Memory B cell (primary cell): ENCODE measurements at places on chromosomes 12 and 14.

DNA sequence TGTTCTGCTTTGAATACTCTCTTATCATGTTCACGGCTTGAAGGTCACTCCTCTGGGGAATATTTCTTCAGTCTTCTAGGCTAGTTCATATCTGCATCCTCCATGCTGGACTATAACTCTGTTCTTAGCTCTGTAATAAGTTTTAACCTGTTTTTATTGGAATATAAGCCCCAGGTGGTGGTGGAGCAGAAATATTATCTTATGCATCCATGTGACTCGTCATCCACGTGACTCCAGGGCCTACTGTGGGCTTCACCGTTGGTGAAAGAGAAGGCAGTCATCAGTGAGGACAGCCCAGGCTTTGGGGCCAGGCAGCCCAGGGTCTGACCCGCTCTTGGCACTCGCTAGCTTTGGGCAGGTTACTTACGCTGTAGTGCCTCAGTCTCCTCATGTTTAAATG lies 87.1 kb downstream of the ETNK1 start:
- H3K27ac ChIP-seq, result no peak overlapping the region
- no peaks in the 10 kb centered on the region for H3K36me3 ChIP-seq
- H3K4me3 ChIP-seq, result no peak overlapping the region
- H3K27me3 ChIP-seq, result peaks cover 4% of the 10 kb centered on the region
- DNase-seq, result no peak

DNA sequence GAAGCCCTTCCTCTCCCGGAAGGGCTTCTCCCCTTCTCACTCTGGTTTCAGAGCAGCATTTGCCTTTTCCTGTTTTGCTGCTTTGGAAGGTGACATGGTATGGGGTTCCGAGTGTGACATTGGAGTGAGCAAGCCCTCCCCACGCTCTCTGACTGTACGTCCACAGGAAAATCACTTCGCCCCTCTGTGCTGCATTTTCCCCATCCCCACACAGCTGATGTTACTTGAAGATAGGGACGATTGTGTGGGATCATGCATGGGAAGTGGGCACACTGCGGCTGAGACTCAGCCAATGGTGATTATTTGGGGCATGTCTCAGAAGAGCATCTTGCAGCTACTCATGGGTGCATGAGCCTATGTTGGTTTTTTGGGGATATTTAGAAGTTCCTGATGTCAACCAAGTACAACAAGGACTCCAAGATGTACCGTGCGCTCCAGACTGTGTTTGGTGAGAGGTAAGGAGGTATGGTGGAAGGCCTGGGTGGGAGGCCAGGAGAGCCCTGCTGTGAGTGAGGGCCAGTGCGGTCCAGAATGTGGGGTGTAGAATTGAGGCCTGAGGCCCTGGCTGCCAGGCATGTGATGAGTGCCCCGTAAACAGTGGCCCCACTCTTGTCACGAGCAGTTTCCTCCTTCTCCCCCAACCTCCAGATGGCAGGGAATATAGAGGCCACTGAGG lies 15.1 kb downstream of the CYP46A1 start:
- no peak overlapping the region for H3K27ac ChIP-seq
- H3K36me3 ChIP-seq, result peaks cover 9% of the 10 kb centered on the region
- DNase-seq, result no peak
- H3K4me3 ChIP-seq, result no peak overlapping the region
- H3K4me1 ChIP-seq, result no peaks in the 10 kb centered on the region

DNA sequence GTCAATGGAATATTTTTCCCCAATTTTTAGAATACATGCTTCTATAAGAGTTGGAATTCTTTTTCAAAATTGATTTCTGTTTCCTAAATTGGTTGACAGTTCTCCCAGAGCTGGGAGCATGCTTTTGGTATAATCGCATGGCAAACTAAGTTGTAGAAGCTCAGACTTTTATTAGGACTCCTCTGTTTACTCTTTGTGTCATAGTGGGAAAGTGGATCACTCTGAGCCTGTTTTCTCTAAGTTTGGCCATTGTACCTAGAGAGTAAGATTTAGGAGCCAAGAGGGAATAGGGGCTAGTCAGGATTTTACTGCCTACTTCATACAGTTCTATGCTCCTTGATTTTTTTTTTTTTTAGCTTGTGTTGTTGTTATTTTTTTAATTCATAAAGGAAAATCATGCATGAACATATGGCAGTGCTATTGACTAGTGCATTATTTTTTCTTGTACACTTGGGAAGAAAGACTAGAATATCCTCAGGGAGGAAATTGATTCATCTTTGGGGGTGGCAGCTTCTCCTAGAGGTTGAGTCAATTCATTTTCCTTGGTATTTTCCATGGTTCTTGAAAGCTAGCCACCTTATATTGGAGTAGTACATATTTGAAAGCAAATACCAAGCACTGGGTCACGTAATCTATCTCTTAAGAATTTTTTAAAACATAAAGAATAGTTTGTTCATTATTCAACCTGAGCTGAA lies 77.7 kb upstream of the TRAF3 start:
- DNase-seq, result no peak
- H3K4me1 ChIP-seq, result peaks cover 18% of the 10 kb centered on the region
- H3K4me3 ChIP-seq, result no peak overlapping the region
- no peak overlapping the region for H3K27ac ChIP-seq
- H3K27me3 ChIP-seq, result no peaks in the 10 kb centered on the region

GRCh38 chr12:115313929-115314328 lies 630.0 kb upstream of the TBX3 start:
- no peak overlapping the region for H3K4me3 ChIP-seq
- H3K36me3 ChIP-seq, result peaks cover 2% of the 10 kb centered on the region
- DNase-seq, result no peak
- no peak overlapping the region for H3K27ac ChIP-seq

DNA sequence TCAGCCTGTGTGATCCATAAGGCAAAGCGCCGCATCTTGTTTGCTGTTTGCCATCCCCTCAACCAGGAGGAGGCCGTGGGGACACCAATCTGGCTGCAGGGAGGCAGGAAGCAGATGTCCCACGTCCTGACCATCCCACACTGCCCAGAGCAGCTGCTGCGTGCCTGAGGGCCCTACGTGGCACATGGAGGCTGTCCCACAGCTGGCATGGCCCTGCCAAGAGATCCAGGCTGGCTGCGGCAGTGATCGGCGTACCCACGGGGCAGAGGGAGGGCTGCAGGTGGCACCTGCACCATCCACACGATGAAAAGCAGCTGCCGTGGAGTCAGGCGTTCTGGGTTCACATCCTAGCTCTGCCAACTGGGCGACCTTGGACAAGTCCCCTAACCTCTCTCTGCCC lies 42.0 kb downstream of the NCOR2 start:
- no peak for DNase-seq
- no peaks in the 10 kb centered on the region for H3K27me3 ChIP-seq
- H3K4me3 ChIP-seq, result no peak overlapping the region
- H3K27ac ChIP-seq, result no peak overlapping the region

GRCh38 chr14:22919601-22919921 lies 612 bp upstream of the RBM23 start:
- H3K27ac ChIP-seq, result peak overlapping the region; percentile 100
- peaks cover 25% of the 10 kb centered on the region for H3K36me3 ChIP-seq
- peaks cover 6% of the 10 kb centered on the region for H3K4me1 ChIP-seq
- no peaks in the 10 kb centered on the region for H3K27me3 ChIP-seq

DNA sequence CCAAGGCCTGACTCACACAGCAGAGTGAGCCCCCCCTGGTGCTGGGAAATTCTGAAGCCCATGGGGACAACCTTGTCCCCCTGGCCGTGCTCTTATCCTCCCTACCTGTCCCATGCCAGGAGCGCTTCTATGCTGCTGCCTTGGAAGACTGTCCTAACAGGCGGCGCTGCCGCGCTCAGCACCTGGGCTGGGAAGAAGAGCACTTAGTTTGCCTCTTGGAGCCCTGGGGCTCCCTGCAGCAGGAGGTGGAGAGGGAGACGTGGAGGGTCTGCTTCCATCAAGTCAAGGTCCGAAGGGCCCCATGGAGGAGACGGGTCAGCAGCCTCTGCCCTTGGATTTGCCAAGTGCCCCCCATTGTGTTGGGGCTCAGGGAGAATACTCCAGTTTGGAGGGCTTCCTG lies 300.5 kb downstream of the CACNA1C start:
- peaks cover 18% of the 10 kb centered on the region for H3K27me3 ChIP-seq
- H3K4me1 ChIP-seq, result peaks cover 12% of the 10 kb centered on the region
- H3K4me3 ChIP-seq, result no peak overlapping the region
- no peak for DNase-seq

DNA sequence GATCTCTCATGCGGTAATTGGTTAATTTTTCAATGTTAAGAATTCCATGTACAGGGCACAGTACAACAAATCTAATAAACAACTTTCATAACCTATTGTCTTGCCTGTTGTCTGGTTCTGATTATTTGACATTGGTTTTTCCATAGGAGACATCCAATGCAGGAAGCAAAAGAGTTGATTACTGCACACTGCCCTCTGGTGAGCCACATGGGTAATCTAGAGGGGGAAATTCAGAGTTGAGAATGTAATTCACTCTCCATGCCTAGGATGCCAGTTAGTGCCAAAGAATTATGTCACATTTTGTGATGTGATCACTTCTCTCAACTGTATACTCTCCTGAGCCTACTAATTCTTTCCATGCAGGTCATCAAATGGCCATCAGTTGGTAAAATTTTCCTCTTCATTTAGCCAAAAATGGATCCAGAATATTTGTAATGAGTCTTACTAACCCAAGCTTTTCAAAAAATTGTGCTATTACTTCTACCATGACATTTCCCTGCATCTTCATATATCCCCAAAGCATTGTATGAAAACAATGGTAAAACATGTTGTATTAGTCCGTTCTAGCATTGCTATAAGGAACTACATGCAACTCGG lies 17.7 kb upstream of the CCDC91 start:
- H3K36me3 ChIP-seq, result peaks cover 5% of the 10 kb centered on the region
- no peak for DNase-seq
- H3K27ac ChIP-seq, result no peak overlapping the region

- H3K27ac ChIP-seq, result no peak overlapping the region
- no peak for DNase-seq
- H3K36me3 ChIP-seq, result no peaks in the 10 kb centered on the region
- H3K4me3 ChIP-seq, result no peak overlapping the region
- no peaks in the 10 kb centered on the region for H3K4me1 ChIP-seq
These were observed 10.6 kb upstream of the ATP5MC2 start for GRCh38 chr12:53686436-53686835.
